H4 (cell line): ENCODE measurements at places on chromosomes 1 and 21.

- no peak for DNase-seq
Observed at GRCh38 chr1:198273748-198274295, 117.0 kb downstream of the NEK7 start.

GRCh38 chr1:57901208-57901919 lies 477.5 kb upstream of the DAB1 start:
- DNase-seq: no peak

GRCh38 chr21:16215663-16216183 lies 485.9 kb downstream of the USP25 start:
- no peak for DNase-seq

GRCh38 chr1:183804387-183804786 lies 533 bp upstream of the RGL1 start:
- DNase-seq: no peak

DNA sequence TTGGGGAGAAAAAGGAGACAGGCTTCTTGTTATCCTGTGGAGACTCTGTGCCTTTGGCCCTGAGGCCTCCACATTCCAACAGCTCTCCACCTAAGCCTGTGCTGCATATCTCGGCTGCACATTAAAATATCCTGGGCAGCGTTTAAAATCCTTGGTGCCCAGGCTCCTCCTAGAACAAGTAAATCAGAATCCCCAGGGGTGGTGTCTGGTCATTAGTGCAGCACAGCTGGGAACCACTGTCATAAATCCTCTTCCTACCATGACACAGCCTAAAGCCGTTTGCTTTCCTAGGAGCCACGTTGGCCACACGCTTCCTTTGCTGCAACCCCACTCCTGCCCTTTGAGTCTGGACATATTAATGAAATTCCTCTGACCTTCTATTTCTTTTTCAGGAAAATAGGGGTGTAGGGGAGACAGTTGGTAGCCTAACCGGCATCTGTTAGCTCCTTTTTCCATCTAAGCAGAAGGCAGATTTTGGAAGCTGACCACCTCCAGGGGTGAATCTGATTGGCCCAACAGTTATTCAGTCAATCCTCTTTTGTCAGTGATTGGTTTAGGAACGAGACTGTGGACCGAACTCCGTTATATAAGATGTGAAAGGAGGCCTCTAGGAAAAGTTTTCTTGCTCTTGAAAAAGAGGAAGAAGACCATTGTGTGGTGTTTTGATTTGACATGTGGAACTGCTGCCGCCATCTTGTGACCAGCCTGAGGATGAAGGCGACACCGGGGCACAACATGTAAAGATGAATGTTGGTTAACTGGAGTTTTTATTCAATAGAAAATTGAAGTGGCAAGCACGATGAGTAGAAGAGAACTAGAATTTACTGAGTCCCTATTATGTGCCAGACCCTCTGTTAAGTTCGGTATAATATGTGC lies 41.9 kb downstream of the JUN start:
- DNase-seq: no peak

DNA sequence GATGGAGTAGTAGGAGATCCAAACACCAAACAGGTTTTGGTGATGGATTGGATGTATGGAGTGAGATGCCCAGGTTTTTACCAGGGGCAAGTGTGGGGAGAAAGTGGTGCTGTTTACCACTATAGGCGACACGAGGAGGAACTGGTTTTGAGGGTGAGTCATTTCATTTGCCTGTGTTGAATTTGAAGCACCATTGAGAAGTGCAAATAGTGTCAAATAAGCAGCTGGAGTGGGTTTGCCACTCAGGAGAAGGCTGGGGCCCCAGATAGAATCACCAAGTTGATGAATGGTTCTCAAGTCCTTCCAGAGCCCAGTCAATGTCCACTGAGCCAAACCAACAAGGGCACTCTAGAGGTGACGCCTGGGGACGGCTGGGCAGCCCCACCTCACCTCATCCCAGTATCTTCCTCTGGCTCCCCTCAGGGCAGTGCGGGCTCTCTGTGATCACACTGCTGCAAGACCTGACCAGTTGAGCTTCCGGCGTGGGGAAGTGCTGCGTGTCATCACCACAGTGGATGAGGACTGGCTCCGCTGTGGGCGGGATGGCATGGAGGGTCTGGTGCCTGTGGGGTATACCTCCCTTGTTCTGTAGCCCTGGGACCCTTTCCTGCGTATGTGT lies 9.4 kb downstream of the RUSC1 start:
- no peak for DNase-seq

- DNase-seq: peak; percentile 82
Observed at GRCh38 chr21:36203603-36203889, 46.9 kb downstream of the DOP1B start.

DNA sequence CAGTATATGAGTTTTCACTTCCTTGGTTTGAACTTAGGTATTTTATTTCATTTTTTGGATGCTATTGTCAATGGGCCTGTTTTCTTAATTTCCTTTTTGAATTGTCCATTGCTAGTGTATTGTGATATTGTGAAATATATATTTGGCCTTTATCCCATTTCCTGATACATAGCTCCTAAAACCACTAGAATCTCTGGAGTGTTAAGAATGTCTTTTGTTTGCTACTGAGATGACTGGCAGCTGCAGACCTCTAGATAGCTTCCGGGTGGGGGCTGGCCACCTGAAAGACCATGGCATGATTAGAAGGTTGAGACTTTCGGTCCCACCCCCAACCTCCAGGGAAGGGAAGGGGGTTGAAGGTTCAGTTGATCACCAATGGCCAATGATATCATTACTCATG lies 245.4 kb downstream of the KCNJ6 start:
- no peak for DNase-seq

GRCh38 chr1:2368053-2368744 lies 23.2 kb downstream of the MORN1 start:
- no peak for DNase-seq

- no peak for DNase-seq
Observed at GRCh38 chr1:101548376-101548775, 311.6 kb downstream of the S1PR1 start.

- peak; percentile 43 for DNase-seq
Observed at GRCh38 chr1:244050835-244051444, at the start of gene ZBTB18. Gene ZBTB18, plus strand, starts transcription at chr1:244051283. Its CDS starts 149 bp downstream, at chr1:244051432.

DNA sequence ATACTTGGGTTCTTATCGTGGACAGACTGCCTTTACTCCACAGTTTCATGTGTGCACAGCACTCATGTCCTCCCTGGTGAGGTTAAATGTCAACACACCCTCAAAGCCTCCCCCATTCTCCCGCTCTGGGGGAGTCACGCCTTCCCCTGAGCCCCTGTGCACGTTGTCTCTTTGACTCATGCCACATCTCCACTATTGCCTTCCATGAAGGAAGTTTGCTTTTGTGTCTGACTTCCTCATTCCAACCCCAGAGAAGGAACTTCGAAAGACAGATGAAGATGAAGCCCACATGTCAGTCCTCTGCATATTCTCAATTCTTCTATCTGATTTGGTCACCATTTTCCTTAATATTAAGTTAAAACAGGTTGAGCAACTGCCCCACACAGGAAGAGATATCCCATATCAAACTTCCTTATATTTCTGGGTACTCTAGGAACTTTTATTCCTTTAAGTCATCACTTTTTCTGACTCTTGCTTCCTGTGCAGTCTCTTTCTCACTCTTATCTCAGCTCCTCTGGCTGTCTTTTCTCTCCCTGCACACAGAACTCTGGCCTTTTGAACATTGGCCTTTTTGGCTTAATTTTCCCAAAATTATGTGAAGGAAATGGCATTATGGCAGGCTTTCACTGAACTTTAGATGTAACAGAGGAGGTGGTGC lies 41.5 kb downstream of the C4BPA start:
- DNase-seq: no peak

GRCh38 chr1:235951661-235952060 lies 85.0 kb upstream of the LYST start:
- DNase-seq: no peak

GRCh38 chr1:56827711-56828110 lies 8.5 kb upstream of the FYB2 start:
- no peak for DNase-seq

DNA sequence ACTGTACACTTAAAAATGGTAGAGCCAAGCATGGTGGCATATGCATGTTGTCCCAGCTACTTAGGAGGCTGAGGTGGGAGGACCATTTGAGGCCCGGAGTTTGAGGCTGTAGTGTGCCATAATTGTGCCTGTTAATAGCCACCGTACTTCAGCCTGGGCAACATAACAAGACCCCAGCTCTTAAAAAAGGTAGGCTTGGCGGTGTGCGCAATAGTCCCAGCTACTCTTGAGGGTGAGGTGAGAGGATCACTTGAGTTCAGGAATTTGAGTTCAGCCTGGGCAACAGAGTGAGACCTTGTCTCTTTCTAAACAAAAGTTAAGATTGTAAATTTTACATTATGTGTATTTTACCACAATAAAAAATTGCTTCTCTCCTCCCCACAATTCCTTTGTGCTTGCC lies 19.7 kb downstream of the FNBP1L start:
- DNase-seq: no peak

- DNase-seq: no peak
Observed at GRCh38 chr21:43367296-43367695, 59.6 kb downstream of the SIK1 start.

GRCh38 chr1:200872446-200873115 lies at the start of gene GPR25:
Gene GPR25, plus strand, starts transcription at chr1:200872981. Its CDS starts 57 bp downstream, at chr1:200873038.
- no peak for DNase-seq

DNA sequence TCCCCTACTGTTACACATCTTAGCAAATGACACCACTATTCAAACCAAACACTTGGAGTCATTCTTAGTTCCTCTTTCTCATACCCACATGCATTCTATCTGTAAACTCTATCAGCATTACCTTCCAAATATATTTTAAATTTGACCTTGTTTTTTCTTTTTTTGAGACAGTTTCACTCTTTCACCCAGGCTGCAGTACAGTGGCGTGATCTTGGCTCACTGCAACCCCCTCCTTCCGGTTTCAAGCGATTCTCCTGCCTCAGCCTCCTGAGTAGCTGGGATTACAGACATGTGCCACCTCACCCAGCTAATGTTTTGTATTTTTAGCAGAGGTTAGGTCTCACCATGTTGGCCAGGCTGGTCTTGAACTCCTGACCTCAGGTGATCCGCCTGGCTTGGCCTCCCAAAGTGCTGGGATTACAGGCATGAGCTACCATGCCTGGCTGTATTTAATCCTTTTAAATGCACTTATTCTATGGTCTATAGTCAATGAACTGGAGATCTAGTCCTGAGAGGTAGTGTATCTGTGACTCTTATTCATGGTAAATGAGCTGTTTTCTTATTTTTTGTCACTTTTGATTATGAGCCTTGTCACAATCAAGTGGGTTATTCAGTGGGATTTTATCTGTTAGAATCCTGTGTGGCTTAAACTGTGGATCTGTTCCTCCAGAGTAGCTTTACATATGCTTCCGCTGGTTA lies 73.1 kb downstream of the GATAD2B start:
- DNase-seq: no peak

DNA sequence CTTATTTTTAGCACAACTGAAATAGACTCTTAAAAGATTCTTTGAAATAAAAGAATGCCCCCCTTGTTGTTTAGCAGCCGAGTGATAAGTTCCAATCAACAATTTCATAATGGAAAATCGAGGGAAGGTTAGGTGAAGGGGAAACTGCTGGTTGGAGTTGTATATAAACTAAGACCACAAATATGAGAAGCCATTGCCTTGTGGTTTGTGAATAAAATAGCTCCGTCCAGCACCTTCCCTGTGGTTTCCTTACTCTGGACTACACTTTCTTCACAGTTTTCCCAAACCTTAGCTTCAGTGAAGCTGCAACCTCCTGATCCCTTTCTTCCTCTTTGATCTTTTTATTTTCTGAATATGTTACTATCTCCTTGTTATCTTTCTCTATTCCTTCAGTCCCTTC lies 6.7 kb upstream of the RAB3GAP2 start:
- peak; percentile 77 for DNase-seq

- DNase-seq: no peak
Observed at GRCh38 chr1:157155658-157156057, 17.5 kb upstream of the ETV3 start.

DNA sequence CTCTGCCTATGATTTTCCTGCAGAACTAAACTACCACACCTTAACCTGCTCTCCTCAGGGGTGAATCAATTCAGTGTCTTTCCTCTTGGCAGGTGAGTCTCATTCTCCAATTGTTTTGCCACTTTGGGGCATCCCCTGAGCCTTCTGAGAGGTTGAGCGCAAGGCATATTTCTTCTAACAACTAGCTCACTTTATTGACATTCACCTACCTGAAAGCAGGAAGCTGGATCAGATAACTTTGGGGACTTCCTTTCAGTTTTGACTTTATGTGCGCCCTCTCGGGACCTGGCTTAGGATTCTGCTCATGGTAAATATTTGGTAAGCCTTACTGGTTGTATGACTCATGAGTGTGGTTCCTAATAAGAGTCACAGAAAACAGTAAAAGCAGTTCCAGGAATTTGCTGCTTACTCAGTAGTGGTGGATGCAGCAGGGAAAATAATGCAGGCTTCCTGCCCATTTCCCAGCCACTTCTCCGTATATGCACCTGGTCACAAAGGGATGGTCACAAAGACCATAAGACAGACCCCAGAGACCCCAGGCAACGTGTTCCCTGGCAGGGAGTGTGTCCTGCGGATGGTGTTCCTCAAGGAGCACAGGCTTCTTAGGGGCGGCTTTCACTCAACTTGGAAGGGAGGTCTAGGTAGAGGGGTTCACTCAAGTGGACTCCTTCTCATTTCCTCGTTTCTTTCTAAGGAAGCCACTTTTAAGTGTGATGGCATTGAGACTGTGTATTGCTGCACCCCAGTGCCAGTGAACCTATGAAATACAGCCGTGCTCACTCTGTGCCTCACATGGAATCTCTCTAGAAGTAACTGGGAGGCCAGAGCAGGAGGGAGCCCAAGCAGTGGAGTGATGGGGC lies 22.0 kb upstream of the BATF3 start:
- peak; percentile 85 for DNase-seq

- no peak for DNase-seq
Observed at GRCh38 chr1:88655685-88656299, 28.3 kb upstream of the PKN2 start.

DNA sequence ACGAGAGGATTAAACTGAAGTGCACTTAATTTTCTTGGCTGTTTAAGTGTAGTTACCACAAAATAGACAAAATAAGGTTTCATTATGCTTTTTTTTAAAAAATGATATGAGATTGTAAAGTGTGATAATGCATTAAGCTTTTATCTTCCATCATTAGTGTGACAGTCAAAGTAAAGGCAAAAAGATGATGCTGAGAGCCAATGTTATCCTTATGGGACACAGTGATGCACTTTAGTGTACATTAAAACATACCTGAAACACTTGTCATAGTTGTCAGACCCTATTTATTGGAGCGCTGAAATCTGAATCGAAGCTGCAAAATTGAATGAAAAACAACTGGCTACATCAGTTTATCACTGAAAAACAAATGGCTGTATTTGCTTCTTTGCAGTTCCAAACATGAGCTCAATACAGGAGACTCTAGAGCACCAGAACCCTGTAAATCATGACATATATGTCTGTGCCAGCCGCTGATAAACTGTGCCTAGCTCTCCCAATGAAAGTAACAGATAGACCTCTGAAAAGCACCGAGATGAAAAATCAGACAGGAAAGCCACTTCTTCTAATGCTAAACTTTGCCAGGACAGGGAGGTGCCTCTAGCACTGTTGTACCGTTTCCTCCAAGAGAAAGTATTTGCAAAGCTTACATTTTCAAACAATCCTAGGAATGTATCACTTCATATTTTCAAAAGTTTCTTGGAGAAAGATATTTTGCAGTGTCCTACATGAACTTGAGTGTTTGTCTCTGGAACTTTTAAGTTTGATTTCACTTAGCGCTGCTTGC lies 120.7 kb upstream of the TMPRSS15 start:
- DNase-seq: no peak

- DNase-seq: no peak
Observed at GRCh38 chr1:15492596-15492995, 16.7 kb downstream of the CELA2B start.

- DNase-seq: peak; percentile 41
Observed at GRCh38 chr21:37435120-37435519, 68.5 kb downstream of the DYRK1A start.

GRCh38 chr1:167360120-167360519 lies 139.4 kb downstream of the POU2F1 start:
- peak; percentile 20 for DNase-seq
